ENCODE measurements at places on chromosomes 13 and 19.

- DNase-seq = no peak
Observed at GRCh38 chr19:58294743-58295374, 10.3 kb upstream of the ERVK3-1 start.

DNA sequence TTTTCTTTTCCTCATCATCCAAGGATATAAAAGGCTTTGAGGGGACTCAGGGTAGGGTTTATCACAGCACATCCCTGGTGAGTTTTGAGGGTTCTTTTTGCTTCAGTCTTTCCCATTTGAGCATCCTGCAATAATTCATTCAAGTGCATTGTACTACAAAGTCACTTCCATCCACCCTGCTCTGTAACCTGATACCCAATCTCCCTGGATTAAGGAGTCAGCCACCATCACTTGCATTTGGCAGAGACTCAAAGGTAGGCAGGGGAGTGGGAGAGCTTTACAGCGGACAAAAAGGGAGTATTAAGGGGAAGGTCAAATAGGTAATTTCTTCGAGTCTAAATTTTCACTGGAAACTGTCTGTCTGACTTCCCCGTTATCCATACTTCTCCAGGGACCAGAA is 216.1 kb upstream of the TMTC4 start:
- DNase-seq = no peak

GRCh38 chr13:61247149-61247936 is 168.3 kb downstream of the PCDH20 start:
- DNase-seq = no peak

DNA sequence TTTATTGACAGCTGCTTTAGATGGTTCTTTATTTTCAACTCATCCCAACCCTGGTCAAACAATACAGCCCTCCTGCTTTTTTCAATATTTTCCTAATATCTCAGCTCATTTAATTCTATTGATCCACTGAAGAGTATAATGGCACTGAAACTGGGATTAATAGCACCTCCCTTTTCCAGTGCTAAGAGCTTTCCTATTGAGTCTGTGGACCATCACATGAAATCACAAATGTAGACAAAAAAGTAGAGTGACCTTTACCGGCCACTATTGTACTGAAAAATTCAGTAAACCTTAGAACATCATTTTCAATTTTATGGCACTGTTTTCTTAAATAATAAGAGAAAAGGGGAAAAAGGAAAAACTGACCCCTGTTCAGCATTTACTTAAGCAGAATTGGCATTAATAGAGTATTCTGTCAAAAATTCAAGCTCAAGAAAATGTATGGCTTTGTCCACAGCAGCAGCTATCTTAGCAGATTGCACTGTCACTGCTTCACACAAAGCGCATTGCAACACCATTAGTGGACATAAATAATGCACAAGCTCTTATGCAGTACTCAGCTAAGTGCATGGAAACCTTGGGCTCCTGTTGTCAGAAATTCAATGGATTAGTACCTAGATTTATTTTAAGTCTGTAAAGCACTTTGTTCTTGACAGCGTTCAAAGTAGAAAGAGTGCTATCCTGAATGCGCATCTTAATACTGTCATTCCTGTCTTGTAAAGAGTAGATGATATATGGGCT is 851.0 kb upstream of the KLHL1 start:
- no peak for DNase-seq

DNA sequence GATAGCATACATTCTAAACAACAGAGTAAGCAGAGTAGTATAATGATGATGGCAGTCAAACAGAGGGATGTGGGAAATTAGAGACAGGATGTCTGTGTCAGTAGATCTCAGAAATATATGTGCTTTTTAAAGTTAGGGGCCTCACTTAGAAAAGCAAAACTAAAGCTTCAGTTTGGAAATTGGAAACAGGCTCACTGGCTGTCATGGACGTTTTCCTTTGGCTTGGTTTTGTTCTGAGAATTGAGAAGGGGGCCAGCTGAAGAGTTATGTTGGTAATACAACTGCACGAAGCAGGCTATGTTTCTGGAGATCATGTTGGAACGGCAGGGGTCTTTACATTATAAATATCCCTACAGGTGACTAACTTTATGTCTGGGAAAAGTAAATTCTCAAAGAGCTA is 261.3 kb downstream of the LMO7 start:
- DNase-seq = no peak

- DNase-seq = no peak
Observed at GRCh38 chr13:113668491-113668971, 1.5 kb downstream of the GRK1 start.

DNA sequence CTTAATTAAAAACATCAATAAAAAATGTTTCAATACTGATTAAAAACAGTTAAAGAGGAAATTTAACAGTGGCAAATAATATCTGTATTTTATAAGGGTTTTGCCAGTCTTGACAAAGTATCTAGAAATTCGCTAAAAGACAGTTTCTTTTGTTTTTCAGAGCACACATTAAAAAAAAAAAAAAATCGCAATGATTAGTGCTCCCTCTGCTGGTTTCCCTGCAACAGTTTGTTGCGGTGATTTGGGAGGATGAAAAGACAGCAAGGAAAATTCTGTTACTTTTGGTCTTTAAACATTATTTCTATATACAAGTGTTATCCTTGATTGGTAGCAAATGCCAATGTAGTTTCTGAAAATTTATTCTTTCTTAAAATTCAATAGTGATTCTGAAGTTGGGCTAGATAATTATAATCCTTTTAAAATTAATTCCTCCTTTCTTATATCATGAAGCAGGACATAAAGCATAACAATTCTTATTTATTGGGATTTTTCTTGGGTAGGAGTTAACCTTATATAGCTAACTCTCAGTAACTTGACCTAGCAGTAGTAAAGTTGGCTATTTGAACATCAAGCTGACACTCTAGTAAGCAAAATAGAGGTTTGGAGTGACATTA is 23.1 kb upstream of the SPRY2 start:
- DNase-seq = no peak

- DNase-seq = no peak
Observed at GRCh38 chr13:100254002-100254401, 165.1 kb downstream of the PCCA start.

GRCh38 chr19:47490847-47491246 is 6.8 kb upstream of the KPTN start:
- no peak for DNase-seq

DNA sequence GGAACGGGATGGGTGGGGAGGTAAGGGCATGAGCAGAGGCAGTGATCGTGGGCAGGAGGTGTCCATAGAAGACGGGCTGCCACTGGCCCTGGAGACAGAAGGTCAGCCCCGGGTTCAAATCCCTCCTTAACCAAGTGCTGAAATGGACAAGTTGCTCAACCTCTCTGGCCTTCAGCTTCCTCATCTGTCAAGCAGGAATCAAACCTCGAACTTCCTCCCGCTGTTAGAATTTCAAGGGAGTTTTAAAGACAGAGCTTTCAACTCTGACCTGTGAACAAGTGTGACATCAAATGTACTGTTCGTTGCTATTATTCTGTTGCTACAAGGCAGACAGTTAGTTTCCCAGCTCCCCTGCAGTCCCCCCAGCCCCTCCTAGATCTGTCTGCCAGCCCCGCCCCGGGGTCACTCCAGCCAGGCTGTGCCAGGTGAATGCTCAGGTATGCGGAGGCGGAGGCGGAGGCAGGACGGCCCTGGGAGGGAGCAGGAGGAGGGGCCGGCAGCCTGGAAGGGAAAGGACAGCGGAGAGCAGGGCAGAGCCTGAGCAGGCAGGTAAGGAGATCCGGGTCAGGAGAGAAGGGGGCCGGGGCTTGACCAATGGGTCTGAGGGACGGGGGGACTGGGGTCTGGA is at the start of gene EPS8L1:
Gene EPS8L1 (plus strand): TSS at position 499 of the 628 bp plus-strand sequence. CDS start 576 bp downstream, outside the sequence.
- DNase-seq = no peak
